ENCODE measurements at places on chromosomes 4 and X.

GRCh38 chrX:80766916-80767315, 42.8 kb downstream of the BRWD3 start:
- no peak for DNase-seq

- no peak for DNase-seq
These were observed 22.4 kb upstream of the MGST2 start for GRCh38 chr4:139643042-139643895.

GRCh38 chr4:82681754-82682153, 116.8 kb downstream of the SCD5 start:
- DNase-seq = no peak

DNA sequence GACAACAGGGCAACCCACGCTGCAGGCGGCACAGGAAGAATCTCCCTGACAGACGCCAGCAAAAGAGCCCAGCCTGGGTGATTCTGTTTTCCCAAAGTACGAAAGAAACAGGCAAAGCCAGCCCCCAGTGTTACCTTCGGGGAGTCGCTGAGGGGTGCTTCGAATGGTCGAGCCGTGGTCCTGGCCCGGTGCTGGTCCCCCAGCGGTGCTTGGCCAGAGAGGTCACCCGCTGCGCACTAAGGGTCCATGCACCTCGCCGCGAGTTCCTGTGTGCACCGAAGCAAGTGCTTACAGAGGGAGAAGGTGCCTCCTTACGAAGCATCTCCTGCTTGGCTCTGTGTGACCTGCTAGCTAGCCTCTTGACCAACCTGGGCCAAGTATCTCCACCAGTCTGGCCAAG, 77.1 kb downstream of the HMX1 start:
- no peak for DNase-seq

GRCh38 chrX:101051549-101052302, at the start of gene TRMT2B:
TSS of gene TRMT2B (minus strand) at chrX:101052111. CDS start at chrX:101042289, 9,822 bp downstream.
- DNase-seq = peak; percentile 66

- DNase-seq = no peak
These were observed 446.9 kb downstream of the BCOR start for GRCh38 chrX:39650768-39651347.

DNA sequence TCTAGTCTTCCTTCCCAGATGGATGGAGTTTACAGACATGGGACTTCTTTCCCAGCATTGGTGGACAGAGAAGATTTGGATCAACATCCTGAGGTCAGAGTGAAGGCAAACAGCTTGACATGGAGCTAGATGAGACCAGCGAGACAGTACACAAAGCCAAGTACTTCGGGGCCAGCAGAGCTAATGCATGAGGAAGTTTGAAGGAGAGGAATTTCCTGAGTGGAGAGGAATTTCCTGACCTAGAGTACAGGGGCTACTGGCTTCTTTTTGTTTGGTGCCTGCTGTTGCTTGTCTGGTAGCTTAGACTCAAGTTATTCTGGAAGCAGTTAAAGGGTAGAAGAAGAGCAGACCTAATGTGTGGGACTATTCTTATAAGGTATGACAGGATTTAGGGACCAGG, 69.1 kb upstream of the EOLA2 start:
- no peak for DNase-seq

DNA sequence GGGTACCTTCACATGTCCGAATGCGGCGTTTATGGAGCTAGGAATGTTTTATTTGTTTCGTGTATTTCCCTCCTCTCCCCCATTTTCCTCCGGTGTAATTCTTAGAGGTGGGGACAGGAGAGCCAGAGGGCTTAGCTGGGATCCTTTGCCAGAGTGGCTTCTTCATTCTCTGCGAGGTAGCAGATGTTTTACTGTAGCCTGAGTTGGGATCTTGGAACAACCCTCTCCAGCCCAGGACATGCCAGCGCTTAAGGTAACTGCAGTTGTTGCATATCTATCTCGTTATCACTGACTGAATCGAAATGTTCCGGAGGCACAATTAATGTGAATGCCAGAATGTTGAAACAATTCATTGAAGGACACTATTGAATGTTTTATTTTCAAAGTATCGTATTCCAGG, 59.0 kb upstream of the DYNLT3 start:
- DNase-seq = no peak

- DNase-seq = no peak
These were observed 644.4 kb upstream of the FAM241A start for GRCh38 chr4:111500858-111501257.

DNA sequence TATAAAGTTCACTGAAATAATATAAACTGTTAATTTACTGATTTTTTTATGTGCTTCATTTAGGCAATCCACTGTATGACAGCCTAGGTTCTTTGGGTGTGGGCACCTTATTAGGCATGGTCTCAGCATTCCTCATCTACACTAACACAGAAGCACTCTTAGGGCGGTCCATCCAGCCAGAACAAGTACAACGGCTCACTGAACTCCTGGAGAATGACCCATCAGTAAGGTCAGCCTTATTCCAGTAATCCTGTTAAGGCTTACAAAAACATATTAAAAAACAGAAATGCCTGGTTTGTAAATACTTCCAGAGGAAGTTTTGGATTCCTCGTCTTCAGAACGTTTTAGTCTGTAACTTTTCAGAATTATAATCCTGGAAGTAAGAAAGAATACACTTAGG, 80.1 kb downstream of the SLC30A9 start:
- no peak for DNase-seq

Measured in T-helper 17 cell (primary cell).